Central memory CD4-positive, alpha-beta T cell (primary cell): ENCODE measurements at places on chromosomes 16 and 17.
A peak's percentile ranks its signal among the peaks of the same experiment; 100 is the strongest.

GRCh38 chr17:58593123-58593522 lies 78.7 kb upstream of the MTMR4 start:
- no peak for DNase-seq

- no peak for DNase-seq
These were observed 88.9 kb downstream of the C16orf78 start for GRCh38 chr16:49462362-49462988.

GRCh38 chr17:21211825-21212479 lies 2.0 kb downstream of the TMEM11 start:
- DNase-seq, result no peak

DNA sequence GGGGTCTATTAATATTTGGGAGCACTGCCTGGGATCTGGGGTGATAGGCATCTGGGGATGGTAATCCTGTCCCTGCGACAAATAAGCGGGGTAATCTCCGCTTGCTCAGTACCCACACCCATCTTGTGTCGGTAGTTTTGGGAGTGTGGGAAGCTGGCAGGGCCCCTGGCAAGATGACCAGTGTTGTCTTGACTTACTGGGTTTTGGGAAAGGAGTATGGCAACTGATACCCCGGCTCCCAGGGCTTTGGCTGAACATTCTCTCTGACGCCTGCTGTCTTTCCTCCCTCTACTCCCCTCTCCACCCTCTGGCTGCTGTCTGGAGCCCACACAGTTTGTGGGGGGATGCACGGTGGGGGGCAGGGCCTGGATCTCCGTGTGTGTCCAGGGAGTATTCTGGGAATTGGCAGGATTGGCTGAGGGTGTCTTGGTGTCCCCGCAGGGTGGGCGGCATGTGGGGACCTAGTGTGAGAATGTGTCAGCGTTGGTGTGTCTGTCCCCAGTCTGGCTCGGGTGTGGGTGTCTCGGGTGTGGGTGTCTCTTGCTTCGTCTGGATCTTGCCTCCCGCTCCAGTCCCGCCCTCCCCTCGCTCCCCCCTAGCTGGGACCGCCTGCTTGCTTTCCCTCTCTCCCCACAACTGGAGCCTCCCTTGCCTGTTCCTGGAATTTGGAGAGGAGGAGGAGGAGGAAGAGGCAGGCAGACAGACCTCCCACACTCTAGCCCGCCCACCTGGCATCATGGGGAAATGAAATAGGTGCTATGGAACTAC lies 12.0 kb downstream of the RARA start:
- DNase-seq, result peak; percentile 64

GRCh38 chr17:65618516-65618915 lies 57.1 kb upstream of the AXIN2 start:
- no peak for DNase-seq

DNA sequence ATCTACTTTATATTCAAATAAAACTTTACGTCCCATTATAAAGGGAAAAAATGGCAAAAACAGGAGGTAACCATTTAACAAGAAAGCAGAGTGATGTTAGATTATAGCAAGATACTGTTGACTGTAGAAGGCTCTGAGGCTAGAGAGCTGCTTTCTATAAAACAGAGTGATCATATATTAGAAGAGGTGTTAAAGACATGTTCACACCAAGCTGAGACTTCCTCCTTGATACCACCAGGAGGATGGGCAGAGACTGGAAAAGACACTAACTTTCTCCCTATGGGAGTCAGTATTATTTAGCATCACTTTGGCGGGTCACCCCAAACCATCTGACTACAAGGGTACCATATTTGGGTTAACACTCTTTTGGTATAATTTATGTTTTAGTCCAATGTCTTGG lies 687 bp upstream of the CIITA start:
- DNase-seq, result no peak

DNA sequence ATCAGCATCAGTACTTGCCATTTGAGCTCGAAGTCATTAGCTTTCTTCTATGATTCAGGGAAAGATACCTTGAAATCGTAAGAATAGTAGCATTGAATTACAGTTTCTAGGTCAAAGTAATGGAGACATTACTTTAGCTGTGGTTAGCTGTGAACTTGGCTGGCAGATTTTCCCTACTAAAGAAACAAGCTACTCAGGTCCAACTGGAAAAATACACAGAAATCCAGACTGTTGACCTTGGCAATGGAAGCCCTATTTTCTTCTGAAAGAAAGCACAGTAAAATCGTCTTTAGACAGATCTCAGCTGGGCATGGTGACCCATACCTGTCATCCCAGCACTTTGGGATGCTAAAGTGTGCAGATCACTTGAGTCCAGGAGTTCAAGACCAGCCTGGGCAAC lies 13.4 kb upstream of the DNAJA2 start:
- DNase-seq, result no peak

- no peak for DNase-seq
These were observed 10.9 kb downstream of the CLUH start for GRCh38 chr17:2700491-2701141.

DNA sequence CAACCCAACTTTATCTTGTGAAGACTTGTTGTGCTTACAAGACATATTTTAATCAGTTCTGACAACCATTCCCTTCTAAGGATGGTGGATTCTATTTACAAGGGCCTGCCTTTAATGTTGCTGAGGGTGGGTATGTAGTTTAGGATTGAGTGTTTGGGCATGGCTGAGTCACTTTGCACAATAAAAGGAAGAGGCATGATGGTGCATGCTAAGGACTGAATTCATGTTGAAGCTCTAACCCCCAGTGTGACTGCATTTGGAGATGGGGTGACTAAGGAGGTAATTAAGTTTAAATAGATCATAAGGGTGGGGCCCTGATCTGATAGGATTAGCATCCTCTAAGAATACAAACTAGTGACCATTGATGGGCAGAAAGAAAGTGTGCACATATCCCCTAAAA lies 196.1 kb upstream of the HS3ST3A1 start:
- no peak for DNase-seq

DNA sequence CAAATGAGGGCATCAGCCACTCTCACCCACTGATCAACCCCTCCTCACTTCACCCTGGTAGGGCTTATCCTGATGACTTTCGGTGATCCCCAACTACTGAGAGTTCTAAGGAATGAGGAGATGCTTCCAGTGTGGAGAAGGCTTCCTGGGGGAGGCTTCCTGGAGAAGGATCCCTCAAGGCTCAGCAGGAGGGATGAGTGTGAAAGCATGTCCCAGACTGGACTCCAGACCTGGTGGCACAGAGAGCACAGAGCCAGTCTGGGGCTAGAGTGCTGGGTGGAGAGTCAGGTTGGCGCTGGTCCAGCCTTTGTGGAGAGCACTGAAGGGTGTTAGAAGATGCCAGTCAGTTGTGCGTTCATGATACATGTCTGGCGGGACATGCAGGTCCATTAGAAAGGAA lies 53.7 kb downstream of the PLD6 start:
- DNase-seq, result no peak

GRCh38 chr17:50130559-50131305 lies 772 bp upstream of the SAMD14 start:
- no peak for DNase-seq

GRCh38 chr16:55146966-55147365 lies 177.0 kb upstream of the IRX6 start:
- DNase-seq, result no peak

GRCh38 chr17:2030779-2031163 lies 818 bp downstream of the DPH1 start:
- DNase-seq, result no peak

- no peak for DNase-seq
These were observed 440.5 kb downstream of the SLC39A11 start for GRCh38 chr17:72651988-72652387.

DNA sequence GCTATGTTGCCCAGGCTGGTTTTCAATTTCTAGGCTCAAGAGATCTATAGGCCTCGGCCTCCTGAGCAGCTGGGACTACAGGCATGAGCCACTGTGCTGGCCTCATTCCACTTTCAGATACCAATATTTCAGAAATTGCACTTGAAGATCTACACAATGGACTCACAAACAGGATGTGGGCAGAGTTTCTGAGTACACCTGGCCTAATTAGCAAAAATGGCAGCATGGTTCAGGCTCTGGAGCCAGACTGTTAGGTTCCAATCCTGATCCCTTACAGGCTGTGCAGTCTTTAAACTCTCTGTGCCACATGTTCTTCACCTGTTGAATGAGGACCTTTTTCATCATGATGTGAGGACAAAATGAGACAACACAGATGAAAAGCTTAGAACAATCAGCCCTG lies 32.2 kb downstream of the RNF157 start:
- DNase-seq, result peak; percentile 21

DNA sequence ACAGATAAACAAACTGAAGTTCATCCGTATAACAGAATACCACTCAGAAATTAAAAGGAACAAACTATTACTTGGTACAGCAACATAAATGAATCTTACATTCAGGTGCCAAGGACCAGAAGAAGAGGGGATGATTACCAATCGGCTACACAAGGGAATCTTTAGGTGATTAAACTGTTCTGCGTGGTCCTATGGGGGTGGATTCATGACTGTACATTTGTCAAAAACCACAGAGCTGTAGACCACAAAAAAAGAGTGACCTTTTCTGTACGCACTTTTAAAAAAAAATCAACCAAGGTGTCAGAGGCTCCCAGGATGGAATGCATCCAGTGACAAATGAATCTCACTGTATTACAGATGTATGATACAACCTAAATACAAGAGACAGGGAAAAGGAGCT lies 110.8 kb downstream of the CDYL2 start:
- DNase-seq, result no peak

GRCh38 chr17:64056269-64057005 lies 36.0 kb upstream of the ICAM2 start:
- no peak for DNase-seq

DNA sequence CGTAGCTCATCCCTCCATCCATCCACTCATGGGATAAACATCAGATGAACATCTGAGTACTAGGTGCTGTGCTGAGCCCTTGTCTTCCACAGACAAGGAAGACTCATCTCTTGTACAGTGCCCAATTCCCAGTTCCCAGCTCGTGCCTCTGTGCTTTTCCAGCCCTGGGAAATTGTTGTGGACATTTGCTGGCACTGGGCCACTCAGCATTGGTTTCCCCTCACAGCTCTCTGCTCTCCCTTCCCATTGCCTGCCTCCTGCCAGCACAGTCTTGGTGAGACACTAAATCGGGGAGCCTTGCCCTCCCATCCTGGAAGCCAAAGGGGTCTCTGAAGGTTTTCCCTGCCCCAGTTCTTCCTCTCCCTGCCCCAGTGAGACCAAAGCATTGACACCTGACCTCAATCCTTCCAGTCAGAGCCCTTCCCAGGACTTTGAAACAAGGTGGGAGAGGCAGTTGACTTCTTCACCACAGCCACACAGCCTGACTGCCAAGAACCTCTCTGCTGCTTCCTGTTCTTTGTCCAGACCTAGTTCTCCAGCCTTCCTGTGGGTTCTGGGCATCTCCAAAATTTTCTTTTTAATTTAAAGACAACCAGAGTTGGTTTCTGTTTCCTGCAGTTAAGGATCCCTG lies 50.2 kb downstream of the WSB1 start:
- no peak for DNase-seq

DNA sequence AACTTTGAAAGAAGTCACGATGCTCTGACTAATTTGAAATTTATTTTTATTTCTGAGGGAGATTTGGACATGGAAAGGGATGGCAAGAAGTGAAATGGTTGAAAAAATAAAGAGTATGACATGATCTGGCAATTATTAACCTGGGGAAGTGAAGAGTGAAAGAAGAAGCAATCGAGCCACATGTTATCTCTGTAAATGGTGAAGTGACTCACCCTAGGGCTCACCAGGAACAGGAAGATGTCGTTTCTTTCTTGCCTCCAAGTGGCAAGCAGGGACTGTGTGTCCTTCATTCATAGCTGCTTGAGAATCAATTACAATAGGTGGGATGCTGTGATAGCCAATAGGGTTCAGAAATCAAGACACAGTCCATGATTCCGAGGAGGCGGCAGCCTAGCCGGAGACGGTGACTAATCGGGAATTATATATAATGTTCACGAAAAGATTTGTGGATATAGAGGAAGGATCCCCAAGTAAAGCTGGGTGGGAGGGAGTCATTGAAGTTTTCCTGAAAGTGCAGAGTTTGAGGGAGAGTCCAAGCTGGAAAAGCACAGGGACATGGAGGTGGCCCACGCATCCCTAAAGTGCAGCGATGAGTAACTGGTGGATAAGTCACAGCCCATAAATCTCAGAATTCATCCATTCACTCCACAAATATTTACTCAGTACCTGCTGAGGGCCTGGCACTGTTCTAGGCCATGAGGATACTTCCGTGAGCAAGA lies 18.2 kb upstream of the KRT20 start:
- DNase-seq, result no peak

- no peak for DNase-seq
These were observed 185.6 kb upstream of the TNRC6C start for GRCh38 chr17:77772899-77773358.

DNA sequence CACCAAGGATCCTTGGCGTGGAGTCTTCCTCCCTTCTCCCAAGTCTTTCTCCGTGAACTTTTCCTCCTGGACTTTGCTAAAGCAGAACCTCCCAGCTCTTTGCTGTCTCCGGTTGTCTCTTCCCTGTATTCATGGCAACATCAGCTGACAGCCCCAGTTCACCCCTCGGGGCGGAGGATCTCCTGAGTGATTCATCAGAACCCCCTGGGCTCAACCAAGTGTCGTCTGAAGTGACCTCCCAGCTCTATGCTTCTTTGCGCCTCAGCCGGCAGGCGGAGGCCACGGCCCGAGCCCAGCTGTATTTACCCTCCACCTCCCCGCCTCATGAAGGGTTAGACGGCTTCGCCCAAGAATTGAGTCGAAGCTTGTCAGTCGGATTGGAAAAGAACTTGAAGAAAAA lies 943 bp downstream of the CNTROB start:
- DNase-seq, result no peak
